Left lung (tissue), 14 donors: ENCODE measurements at places on chromosomes 6 and 20. TPM values are rescaled to one million over a fixed set of nuclear protein-coding genes. Genes with fewer than 3 reads are reported as not detected.

DNA sequence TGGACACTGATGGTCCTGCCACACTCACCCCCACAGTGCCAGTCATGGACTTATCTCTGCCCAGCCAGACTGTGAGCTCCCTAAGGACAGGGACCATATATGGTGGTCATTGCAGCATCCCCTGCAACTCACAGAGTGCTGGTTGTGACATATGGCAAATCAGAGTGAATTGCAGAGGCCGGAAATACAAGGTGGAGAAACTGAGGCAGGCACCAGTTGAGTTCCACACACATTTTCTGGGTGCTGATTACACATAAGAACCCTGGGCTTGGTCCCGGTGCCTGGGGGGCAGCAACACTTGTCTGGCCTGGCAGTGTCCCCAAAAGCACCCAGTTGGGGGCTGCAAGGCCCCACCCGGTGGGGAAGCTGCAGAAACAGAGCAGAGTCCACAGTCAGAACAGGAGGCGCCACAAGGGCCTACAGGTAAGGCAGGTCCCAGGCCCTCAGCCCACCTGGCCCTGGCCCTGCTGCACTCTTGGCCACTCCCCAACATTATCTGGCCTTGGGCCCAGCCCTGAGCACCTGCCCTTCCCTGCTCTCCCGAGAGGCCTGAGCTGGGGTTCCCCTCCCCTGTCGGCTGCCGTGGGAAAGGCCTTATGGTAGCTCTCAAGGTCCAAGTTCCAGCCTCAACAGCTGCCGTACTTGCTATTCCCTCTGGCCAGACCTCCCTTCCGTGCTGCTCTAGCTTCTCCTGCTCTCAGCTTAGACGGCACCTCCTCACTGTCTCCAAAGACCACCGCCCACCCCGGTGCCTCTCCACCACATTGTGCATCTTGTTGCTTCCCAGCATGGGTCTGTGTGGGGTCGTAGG is 140.8 kb upstream of the PTPN1 start:
- no peak for DNase-seq

DNA sequence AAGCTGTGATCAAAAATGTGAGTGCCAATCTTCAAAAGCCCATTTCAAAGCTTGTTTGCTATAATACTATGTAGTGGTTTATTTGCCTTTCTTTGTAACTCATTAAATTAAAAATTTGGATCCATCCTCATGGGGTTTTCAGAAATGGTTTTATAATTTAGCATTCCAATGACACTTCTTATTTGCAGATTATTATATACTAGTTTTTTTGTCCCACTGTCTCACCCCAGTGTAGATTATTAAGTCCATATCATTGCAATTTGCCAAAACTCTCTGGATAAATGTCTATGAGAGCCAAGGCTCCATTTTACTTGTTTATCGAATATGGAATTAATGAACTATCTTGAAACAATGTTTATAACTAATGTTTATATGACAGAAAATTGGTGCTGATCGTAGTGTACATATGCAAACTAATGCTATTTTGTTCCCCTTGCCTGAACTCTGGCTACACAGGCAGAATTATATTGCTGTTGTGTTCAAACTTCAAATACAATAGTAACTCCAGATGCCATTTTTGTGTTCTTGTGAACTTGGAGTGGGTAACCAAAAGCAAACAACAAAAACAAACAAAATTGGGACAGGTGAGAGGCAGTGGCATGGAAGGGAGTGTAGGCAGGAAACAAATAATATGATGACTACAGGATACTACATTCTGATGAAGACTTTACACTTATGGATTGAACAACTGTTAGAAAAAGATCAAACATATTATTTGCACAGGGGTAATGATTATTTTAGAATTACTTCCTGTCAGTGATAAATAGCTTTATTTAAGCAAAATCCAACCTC is 307.1 kb upstream of the FLRT3 start:
- DNase-seq = no peak

GRCh38 chr6:48613231-48613949 is 502.4 kb upstream of the PTCHD4 start:
- no peak for DNase-seq

DNA sequence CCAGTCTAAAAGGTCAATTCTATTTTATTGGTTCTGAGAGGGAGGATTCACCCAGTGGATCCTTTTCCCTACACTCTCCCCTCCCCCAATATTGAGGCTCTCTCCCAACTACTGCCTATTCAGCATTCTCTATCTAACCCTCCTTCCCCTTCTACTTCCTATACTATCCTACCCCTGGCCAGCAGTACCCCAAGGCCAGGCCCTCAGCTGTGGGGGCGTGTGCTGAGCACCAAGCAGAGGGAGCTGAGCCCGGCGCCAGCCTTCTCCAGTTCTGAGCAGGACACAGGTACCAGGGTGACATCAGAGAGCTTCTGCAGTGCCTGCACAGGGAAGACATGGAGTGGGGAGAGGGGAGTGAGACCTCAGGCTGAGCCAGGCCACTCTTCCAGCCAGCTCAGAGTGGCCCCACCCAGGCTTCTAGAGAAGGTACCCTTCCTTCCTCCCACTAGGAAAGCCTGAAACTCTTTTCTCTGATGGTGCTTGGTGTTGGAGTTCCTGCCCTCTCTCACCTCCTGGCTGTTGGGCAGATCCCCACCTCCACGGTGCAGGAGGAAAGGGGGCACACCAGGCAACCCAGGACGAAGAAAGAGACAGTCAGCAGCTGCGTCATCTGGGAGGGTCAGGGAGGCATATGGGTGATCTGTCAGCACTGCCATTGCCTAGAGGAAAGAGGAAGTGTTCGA is 1.9 kb downstream of the DDAH2 start:
- no peak for DNase-seq

DNA sequence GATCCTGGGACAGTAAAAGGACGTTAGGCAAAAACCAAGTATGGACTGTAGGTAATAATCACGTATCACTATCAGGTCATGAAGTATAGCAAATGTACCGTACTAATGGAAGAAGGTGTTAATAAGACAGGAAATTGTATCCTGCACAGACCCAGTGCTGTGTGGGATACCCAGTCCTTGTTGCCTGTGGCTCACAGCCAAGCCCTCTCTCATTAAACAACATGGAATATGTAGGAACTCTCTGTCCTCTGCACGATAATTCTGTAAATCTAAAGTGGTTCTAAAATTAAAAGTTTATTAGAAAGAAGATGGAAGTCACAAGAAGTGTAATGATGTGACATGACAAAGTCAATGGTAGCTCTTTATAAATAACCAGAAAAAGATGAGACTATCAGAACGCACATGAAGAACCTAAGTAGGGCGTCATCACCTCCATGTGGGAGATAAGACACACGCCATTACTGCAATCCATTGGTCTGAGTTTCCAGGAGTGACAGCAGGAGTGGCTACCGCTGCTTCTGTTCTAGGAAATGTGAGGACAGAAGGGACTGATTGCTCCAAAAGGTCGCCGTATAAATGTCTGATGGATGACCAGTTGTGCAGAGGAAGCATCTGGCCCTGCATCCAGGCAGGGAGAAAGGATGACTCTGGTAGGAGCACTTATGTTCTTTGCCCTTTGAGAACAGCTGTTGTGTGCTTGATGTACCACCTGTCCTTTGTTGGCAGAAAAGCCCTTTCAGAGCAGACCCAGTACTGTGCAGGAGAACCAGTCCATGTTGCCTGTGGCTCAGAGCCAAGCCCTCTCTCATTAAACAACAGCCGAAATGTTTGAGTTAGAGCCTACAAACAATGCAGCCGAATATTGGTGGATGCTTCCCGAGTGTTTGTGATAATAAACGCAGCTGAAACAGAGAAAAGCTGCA is 125.6 kb downstream of the FIG4 start:
- DNase-seq = peak; percentile 12

DNA sequence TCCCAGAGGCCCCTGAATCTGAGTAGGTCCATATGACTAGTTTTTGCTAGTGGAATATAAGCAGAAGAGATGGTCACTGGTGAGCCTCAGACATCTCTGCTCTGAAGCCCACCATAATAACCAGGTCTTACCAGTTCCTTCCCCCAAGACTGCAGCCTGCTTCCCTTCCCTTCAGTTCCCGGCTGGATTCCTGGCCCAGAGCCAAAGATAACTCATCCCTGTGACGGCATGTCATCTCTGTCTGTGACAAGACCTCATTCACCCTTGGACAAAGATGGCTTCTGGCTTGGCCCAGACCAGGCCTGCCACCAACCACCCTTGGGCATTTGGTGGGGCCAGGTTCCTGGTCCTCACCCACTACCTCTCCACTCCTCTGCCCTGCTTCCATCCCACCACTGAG is 145.5 kb upstream of the TOP1 start:
- DNase-seq = no peak

GRCh38 chr20:1171461-1172093 is 13.2 kb downstream of the TMEM74B start:
- DNase-seq = no peak

- DNase-seq = no peak
Measured at GRCh38 chr6:126608681-126609080, 268.8 kb downstream of the CENPW start.

DNA sequence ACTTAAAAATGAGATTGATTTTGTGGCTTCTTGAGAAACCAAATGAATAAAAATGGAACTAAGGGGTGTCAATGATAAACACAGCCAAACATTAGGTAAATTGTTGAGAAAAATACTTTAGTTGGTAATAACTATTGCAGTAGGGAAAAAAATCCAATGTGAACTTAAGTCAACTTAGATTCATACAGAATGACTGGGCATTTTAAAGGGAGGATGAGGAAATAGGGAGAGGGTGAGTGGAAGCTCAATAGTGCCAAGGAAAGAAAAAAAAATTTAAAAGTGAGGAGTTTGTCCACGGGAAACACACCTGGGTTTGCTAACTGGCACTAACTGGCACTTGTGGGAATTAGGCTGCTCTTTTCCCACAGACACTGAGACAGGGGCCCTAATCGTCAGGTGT is 26.2 kb upstream of the PGK2 start:
- no peak for DNase-seq

DNA sequence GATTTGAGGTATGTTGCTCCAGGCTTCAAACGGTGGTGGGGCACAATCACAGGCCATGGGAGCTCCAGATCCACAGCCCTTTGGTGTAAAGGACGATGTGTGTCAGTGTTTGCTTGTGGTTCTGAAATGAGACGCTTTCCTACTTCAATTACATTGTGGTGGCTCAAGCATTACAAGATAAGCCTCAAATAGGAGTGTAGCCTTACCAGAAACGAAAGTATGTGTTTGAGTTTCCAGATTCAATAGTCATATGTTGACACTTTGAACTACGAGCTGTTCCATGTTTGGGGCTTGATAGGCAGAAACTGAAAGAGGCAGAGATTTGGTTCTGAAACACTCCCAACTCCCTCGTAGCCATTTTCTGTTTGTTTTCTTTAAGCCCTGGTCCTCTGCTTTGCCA is 187.1 kb downstream of the MYLK4 start:
- no peak for DNase-seq

- DNase-seq = peak; percentile 41
Measured at GRCh38 chr6:130019326-130020072, 1.1 kb downstream of the L3MBTL3 start.

DNA sequence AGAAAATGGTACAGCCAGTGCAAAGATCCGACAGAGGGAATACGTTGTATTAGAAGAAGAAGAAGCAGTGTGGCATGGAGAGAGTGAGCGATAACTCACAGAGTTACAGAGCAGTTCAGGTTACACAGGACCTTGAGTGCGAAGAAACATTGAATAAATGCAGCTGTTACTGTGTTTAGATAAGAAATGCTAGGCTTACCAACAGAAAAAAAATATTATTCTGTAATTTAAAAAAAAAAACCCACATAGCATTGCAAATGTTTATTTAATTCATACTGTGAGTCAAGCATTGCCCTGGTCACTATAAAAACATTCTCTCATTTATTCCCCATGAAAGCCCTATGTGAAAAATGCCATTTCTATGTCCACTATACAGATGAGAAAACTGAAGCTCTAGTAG is 373.4 kb upstream of the EPHA7 start:
- DNase-seq = no peak

- no peak for DNase-seq
Measured at GRCh38 chr6:52839124-52840055, 1.2 kb downstream of the GSTA5 start.

GRCh38 chr6:168042426-168043192 is 36.4 kb downstream of the FRMD1 start:
- no peak for DNase-seq

ADGRF4 gene
- 0.28 TPM for polyA plus RNA-seq

RSPO4 gene
- 3.6 TPM for polyA plus RNA-seq

RSPO3 gene
- polyA plus RNA-seq = 6.2 TPM

NRN1 gene
- 10.1 TPM for polyA plus RNA-seq

LAMA2 gene
- 68.2 TPM for polyA plus RNA-seq

ZMYND8 gene
- 45.3 TPM for polyA plus RNA-seq

SIM1 gene
- polyA plus RNA-seq = 0.08 TPM

LTA gene
- polyA plus RNA-seq = 0.38 TPM

TUBB1 gene
- polyA plus RNA-seq = 5.6 TPM
